ENCODE measurements at places on chromosomes 13 and 19.

GRCh38 chr19:33062902-33063301 is 1.8 kb downstream of the RHPN2 start:
- DNase-seq, result no peak

DNA sequence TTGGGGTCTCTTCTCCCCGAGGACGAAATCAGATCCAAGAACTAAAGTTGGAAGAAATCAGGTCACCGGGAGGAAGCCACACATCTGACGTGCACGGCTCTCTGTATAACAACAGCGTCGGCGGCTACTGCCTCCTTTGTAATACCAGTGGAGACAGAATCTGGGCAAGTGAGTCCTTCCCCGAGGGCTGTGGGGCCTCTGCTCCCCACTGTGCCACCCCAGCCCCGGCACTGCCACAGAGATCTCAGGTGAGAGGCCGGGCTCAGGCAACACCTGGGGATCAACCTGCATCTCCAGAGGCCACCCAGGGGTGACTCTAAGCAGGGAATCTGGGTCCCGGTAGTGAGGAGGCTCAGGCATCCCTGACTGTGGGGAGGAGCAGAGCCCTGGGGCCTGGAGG is 33.7 kb upstream of the C13orf46 start:
- DNase-seq, result no peak

DNA sequence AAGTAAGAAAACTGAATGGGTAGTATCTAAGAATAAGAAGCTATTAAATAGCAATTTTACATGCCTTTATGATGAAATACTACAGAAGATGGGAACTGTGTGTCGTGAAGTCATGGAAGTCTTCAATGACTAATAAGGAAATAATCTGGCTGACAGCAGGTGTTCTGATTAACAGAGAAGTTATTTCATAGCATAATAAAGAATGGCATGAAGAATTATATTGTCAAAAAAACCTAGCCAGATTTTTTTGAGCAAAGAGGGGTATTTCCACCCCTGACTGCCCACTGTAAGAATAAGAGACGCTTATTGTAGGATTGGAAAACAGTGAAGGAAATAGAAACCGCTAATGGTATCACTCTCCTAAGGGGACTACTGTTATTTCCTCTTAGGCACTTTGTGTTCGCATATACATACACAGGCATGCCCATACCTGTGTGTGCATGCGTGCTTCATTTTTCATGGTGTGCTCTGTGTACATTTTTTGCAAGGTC is 318.8 kb downstream of the SHISA2 start:
- DNase-seq, result no peak

GRCh38 chr13:106595625-106596024 is 27.7 kb upstream of the ARGLU1 start:
- no peak for DNase-seq

DNA sequence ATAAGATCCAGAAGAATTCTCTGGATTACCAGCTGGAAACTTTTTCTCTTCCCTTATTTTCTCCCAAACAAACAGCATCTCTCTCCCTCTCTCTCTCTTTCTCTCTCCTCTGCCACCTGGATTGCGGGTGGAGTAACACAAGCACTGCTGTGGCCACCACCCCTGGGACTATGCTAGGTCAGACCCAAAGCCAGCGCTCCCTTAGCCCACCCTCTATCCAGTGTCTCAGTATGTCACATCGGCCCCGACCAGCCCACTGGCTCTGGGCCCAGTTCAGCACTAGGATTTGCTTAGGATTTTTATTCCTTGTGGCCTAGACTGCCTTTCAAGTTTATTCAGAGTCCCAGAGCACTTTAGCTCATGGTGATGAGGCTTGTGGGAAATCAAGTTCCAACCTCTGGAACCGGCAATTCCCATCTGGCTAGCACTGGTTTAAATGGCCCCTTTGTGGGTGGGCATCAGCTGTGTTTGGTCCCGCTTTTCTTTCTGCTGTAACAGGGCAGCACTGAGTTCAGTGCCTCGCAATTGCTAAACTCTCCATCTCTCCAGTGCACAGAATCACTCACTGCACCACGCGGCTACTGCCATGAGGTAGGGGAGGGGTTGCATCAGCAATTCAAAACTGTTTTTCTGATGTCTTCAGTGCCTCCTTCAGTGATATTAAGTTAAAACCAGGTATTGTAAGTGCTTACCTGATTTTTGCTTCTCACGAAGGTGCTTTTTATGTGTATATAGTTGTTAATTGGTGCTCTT is 1623.1 kb downstream of the SLITRK5 start:
- no peak for DNase-seq

- DNase-seq, result no peak
Observed at GRCh38 chr19:10279737-10280442, 6.9 kb upstream of the ICAM4 start.

GRCh38 chr19:45187421-45188100 is 9.0 kb downstream of the BLOC1S3 start:
- DNase-seq, result no peak

DNA sequence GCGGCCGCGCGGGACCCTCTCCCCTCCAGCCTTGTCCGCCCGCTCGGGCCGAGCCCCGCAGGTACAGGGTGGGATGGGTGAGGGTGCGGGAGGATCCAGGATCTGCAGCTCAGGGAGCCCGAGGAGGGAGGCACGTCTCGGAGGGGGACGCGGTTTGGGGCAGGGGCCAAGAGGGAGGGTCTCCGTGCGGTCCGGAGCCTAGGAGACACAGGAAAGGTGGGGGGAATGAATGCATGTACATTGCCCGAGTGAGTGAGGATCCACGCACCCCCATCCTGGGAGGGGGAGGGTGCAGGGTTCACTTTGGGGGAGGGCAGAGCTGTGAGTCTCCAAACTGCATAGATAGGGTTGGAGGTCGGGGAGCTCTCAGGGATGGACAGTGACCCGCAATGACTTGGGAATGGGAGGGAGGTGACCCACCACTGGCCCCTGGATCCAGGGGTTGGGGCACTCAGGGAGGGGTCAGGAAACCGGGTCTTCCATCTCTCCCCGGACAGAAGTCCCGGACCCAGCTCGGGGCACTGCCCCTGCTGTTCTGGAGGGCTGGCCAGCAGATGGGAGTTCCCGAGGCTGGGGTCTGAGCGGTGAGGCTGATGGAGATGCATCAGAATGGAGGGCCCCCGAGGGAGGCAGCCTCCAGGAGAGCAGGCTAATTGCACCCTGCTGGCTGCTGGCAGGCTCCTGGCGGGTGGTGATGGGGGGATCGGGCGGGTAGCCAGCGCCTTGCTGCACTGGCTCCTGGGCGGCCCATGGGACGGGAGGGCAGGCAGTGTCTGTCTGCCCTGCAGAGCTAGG is 547 bp downstream of the KCNN1 start:
- DNase-seq, result peak; percentile 60

GRCh38 chr13:95642028-95642621 is 2.4 kb downstream of the DZIP1 start:
- peak; percentile 76 for DNase-seq

DNA sequence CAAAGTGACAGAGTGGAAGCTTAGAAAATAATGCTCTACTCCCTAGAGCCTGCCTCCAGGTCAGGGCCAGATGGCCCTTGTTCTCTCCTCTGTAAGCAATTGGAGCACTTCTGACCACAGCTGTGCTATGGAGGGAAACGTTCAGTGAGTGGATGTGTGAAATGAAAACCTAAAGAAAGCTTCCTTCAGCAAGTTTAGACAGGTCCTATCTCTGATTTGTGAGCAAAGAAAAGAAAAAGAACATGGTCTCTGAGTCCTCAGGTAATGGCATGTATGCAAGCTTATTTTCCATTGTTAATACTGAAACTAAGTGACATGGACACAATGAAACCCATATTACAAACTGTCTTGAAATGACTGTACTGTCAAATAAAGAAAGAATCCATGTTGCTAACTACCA is 1486.8 kb downstream of the EFNB2 start:
- DNase-seq, result no peak

DNA sequence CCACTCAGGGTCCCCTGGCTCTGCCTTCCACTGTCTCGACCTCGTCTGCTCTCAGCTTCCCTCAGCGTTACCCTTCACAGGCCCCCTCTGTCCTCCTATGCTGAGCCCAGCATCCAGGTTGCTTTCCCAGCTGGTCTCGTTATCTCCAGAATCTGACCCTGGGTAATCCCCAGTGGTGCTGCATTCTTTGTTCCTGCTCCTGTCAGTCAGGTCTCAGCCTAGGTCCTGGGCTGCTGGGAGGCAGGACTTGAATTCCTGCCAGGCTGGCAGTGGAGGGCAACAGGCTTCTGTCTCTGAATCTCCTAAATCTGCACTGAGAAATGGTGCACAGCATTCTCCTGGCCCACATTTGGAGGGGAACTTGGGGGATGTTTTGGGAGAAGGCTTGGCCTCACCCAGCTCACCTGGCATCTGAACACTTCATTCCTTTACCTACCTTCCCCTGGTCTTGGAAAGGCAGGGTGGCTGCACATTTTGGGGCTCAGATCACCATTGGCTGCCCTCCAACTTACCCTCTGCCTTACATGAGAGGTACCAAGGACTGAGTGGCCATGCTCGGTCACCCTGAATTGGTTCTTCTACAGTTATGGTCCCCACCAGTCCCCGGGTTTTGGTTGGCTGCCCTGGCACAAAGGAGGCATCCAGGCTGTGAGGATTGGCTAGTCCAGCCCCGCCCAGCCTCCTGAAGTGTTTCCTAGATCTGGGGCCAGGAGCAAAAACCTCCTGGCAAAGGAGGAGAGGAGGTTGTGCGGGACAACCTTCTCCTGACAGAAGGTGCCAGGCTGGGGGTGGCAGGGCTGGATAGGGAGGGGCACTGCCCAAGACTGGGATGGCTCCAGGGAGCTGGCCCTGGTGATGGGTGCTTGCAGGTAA is at the start of gene CYP4F8:
Gene CYP4F8, plus strand, starts transcription at position 712 of the 873 bp plus-strand sequence. CDS start 399 bp downstream, outside the sequence.
- DNase-seq, result no peak

DNA sequence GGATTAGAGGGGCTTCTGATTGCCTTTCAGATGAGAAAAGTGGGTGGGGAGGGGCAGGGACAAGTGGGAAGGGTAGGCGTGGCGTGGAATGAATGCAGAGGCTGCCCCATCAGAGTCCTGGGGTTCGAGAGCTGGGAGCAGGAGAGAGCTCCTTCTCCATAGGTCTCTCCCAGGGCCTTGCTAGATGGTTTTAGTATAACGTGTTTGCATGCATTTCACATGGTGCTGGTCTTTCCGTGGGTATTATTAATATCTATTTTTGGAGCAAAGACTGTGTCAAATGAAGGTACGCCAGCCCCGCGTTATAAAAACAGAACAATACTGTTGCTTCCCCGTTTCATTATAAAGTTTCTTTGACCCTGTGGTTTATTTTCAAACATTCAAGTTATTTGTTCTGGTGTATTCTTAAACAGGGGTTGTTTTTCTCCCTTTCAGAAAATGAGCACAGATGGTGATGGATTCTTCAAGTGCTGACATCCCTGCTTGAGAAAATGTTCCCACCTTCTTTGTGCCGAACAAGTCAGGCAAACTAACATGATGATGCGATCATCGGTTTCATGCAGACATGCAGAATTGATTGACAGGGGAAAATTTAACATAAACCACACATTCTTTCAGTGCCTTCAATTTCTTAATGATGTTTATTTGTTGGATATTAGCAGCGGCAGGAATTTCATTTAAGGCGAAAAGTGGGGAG is 62.1 kb upstream of the ZNF536 start:
- no peak for DNase-seq

GRCh38 chr19:51784109-51784785 is 10.7 kb upstream of the FPR3 start:
- no peak for DNase-seq

DNA sequence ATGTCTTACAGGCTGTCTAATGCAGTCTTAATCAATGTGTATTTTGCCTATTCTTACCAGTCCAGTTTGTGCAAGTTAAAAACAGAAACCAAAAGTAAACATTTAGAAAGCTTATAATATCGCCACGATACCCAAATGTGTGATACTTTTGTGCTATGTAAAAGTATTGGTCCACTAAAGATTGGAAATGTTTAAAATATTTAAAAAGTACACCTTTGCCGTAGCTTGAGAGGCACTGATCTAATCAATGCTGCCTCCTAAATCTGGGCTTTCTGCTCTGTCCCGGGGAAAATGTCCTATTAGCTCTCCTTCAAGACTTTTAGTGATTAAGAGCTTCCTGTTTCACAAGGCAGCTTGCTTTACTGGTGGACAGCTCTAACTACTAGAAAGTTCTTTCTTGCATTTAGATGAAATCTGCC is 64.7 kb downstream of the DNAJC15 start:
- no peak for DNase-seq

DNA sequence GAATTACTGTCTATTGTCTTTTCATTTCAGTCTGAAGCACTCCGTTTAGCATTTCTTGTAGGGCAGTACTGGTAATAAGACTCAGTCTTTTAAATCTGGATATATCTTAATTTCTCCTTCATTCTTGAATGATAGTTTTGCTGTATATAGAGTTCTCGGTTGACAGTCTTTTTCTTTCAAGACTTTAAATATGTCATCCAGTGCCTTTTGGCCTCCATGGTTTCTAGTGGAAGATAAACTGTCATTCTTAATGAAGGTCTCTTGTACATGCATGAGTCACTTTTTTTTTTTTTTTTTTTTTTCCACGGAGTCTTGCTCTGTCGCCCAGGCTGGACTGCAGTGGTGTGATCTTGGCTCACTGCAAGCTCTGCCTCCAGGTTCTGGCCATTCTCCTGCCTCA is 27.2 kb upstream of the ZDHHC20 start:
- DNase-seq, result no peak

DNA sequence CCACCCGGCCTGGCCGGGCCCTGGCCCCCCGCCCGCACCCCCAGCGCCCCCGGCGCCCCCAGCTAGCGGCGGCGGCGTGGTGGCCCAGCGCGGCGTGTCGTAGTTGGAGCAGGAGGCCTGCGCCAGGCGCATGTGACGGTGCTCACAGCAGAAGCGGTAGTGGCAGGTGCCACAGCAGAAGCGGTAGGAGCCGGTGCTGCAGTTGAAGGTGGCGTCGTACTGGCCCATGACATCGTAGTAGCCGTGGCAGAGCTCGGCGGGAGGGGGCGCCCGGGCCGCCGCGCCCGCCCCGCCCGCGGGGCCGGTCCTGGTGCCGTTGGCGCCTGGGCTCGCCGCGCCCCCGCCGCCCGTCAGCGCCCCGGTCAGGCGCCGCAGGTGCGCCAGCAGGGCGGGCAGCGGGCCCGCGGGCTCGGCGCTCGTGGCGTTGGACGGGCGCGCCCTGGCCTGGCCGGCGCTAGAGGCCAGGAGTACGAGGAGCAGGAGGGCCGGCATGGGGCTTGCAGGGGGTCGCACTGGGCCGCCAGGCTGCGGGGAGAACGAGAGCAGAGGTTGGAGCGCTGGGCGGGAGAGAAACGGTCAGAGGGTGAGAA is 633 bp downstream of the SHISA7 start:
- no peak for DNase-seq

- peak; percentile 91 for DNase-seq
Observed at GRCh38 chr19:42290523-42291434, 11.2 kb upstream of the PRR19 start.

DNA sequence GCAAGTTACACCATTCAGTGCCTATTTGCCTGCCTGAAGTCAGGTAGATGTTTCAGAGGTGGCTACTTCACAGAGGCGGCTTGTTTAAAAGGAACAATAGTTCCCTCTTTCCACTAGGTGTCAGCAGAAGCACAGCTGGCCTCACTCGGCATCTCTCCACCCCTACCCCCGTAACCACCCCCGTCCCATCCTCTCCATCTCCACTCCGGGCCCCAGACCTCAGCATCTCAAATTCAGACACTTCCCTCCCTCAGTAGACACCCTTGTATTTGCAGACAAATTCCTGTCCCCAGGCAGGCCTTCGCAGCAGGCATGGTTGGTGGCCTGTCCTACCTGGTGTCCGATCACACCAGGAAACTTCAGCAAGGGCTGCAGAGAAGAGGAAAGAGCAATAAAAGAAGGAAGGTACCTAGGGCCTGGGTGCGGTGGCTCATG is 9.1 kb upstream of the DPP9 start:
- peak; percentile 73 for DNase-seq
